ENCODE measurements at places on chromosomes 5 and 9.

GRCh38 chr9:134031783-134032182 lies 6.5 kb downstream of the BRD3OS start:
- DNase-seq, result no peak

DNA sequence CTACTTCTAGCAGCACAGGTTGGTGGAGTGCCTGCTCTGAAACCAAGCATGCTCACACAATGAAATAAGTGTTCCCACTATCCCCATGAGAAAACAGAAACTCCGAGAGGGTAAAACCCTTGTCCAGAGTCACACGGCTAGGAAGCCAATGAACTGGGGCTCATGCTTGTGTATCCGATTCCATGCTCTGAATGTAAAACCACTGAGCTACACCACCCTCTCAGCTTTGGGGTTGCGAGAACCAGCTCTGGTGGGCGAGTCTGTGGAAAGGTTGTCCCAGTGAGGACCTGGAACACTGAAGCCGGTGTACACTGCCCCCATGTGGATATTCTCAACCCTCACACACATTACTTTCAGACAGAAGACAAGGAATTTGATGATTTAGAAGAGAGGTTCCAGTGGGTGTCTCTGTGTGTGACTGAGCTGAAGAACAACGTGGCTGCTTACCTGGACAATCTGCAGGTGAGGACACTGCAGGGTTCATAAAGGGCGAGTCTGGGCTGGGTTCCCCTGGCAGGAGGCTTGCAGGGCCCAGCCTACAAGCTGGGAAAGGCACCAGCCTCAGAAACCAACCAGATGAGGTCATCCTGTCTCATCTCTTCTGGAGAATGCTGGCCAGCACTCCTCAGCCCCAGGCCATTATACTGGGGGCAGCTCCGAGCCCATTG lies 37.4 kb downstream of the ARHGEF37 start:
- DNase-seq, result peak; percentile 60

DNA sequence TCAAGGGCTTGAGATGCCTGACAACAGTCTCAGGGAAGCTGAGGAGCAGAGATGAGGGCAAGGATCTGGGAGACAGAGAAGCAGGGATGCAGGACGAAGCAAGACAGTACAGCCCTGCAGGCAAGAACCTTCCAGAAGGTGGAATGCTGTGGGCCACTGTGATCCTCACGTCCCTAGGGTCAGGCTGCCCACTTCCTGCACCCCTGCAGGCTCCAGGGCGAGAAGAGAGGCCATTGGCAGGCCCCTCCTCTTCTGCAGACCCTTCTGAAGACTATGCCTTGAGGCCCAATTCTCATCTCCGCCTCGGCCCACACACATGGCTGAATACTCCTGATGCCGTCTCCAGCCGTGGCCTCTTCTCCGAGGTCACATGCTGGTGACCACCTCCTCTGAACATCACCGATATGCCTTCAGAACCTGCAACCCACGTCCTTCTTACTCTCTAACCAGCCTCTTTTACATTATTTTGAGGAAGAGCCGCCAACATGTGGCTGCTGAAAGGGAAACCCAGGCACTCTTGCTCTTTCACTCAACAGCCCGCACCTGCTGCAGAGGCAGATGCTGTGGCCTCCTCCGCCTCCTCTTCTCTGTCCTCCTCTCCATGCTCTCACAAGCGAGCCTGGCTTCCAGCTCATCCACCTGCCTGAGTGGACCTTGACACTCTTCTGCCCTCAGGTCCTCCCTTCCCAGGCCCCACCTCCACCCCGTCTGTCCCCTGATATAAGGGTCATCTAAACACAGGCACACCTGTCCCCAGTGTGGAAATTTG lies 181.5 kb downstream of the IRX2 start:
- DNase-seq, result no peak

GRCh38 chr5:10631316-10631996 lies 67.6 kb downstream of the ANKRD33B start:
- DNase-seq, result no peak

GRCh38 chr5:123429221-123429954 lies 6.2 kb upstream of the CEP120 start:
- no peak for DNase-seq
